Astrocyte of the hippocampus (primary cell): ENCODE measurements at places on chromosomes 1 and 21.
A peak's percentile ranks its signal among the peaks of the same experiment; 100 is the strongest.

- no peak for DNase-seq
Measured at GRCh38 chr1:183636783-183637182, 1.2 kb upstream of the ARPC5 start.

- no peak for DNase-seq
Measured at GRCh38 chr1:109840011-109840629, 70.5 kb upstream of the CSF1 start.

GRCh38 chr21:45257673-45258341 lies 29.9 kb downstream of the POFUT2 start:
- DNase-seq: no peak

DNA sequence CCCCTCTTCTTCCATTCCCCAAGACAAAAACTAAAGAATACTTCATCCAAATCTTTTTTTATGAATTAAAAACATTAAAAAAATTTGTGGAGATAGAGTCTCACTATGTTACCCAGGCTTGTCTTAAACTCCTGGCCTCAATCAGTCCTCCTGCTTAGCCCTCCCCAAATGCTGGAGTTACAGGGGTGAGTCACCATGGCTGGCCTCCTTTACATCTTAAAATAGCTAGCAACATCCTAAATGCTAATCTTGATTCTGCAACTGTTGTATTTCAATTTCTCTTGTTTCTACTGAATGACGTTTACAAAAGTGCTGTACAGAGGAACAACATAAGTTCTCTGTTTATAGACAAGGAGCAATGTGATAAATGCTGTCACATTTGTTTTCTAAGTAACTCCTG lies 483.5 kb downstream of the ADGRL2 start:
- DNase-seq: no peak

DNA sequence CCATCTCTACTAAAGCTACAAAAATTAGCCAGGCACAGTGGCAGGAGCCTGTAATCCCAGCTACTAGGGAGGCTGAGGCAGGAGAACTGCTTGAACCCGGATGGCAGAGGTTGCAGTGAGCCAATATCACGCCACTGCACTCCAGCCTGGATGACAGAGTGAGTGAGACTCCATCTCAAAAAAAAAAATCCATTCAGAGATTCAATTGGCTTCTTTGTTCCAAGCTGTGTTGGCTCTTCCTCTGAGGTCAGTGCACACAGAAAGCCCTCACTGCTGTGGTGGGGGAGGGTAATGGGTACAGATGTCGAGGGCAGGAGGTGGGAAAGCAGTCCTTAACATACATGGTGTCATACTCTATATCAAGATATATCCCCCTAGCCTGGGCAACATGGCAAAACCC lies 14.7 kb downstream of the TIE1 start:
- no peak for DNase-seq

- DNase-seq: no peak
Measured at GRCh38 chr1:4621646-4622045, 32.8 kb upstream of the AJAP1 start.

DNA sequence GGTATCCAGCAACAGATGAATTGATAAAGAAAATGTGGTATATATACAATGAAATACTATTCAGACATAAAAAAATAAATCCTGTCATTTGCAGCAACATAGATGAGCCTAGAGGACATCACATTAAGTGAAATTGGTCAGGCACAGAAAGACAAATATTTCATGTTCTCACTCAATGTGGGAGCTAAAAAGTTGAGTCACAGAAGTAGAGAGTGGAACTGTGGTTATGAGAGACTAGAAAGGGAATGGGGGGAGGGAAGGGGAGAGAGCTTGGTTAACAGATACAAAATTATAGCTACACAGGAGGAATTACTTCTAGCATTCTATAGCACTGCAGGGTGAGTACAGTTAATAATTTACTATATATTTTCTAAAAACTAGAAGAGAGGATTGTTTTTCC lies 37.1 kb upstream of the SERPINC1 start:
- peak; percentile 42 for DNase-seq

GRCh38 chr1:39926343-39926793 lies 24.7 kb upstream of the MYCL start:
- peak; percentile 36 for DNase-seq

DNA sequence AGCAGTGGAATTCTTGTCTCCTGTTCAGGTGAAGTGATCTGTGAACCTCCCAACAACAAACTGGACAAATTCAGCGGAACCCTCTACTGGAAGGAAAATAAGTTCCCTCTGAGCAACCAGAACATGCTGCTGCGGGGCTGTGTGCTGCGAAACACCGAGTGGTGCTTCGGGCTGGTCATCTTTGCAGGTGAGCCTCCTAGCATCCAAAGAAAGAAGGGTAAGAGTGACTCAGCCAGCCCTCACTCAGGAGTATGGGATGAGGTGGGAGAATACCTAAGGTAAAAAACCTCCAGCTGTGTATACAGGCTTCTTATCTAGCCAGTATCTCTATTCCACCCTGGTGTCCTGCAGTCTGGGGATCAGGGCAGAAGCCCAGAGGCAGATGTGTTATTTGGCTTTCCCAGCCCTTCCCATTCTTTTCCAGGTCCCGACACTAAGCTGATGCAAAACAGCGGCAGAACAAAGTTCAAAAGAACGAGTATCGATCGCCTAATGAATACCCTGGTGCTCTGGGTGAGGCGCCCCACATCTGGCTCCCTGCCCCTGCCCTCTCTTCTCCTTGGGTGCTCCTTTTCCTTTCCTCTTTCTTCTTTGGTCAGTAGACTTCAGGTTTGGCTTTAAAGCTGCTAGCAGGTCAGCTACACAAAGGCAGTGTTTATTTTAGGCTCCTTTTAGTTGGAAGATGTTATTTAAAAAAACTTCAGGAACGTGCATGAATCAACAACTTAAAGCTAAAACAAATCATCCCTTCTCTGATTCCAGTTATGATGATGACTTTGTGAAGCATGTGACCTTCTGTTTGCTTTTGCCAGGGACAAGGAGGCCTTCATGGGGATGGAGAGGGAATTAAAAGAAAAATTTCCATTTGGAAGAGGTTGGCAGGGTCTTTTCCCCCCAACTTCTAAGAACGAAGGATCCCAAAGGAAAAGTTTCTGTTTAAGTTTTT lies 9.0 kb downstream of the ATP8B2 start:
- DNase-seq: no peak

DNA sequence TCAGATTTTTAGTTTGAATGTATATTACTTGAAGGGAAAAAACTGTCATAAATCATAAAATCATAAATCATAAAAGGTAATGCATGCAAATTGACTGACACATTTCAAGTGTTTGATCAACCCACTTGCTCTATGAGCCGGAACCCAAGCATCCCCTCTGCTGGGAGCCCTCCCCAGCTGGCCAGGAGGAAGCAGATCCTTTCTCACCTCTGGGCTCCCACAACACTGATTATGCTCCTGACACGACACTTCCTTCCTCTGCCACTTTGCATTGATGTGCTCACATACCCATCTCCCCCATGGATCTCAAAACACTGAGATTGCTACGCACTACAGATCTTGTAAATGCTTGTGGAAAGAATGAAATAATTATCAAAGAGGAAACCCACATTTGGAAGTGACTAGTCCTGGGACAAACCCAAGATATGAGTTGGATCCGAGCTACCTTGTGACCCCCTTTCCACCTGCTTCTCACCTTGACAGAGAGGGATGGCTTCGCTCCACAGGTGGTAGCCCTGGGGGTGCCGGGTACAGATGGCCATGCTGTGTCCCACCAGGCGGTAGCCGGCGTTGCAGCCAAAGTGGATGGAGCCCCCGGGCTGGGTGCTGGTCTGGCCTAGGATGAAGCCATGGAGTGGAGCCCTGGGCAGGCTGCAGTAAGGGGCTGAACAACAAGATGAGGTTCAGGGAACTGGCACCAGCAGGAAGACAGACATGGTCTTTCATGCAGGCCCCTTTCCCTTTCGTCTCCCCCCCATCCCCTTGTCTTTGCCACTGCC lies 104.6 kb downstream of the ZSCAN20 start:
- DNase-seq: no peak

GRCh38 chr1:8423269-8423691 lies 105.4 kb downstream of the SLC45A1 start:
- DNase-seq: peak; percentile 55

- DNase-seq: no peak
Measured at GRCh38 chr1:195195423-195196057, 1412.7 kb downstream of the KCNT2 start.

GRCh38 chr1:21913763-21914162 lies 23.3 kb downstream of the HSPG2 start:
- no peak for DNase-seq

GRCh38 chr1:19088717-19089442 lies 121.2 kb downstream of the UBR4 start:
- DNase-seq: no peak

DNA sequence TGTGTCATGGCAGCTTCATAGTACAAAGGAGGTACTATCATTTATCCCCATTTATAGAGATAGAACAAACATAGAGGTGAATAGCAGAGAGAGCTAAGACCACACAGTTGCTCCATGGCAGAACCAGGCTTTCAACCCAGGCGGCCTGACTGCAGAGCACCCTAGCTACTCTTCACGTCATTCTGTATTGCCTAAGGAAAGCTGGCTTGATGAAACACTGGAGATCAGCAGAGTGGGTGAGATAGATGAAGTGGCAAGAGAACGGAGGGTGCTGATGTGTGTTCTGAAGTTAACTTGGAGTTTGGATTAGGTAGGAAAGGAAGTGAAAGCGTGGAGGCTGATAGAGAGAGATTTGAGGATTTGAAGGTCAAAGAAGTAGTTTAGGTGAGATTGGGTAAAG lies 47.9 kb upstream of the RWDD3 start:
- no peak for DNase-seq
